ENCODE measurements at places on chromosomes 12 and 14.

- DNase-seq: no peak
These were observed 142.8 kb upstream of the TMCC3 start for GRCh38 chr12:94793191-94793595.

- no peak for DNase-seq
These were observed 526 bp downstream of the MLXIP start for GRCh38 chr12:122079033-122079531.

DNA sequence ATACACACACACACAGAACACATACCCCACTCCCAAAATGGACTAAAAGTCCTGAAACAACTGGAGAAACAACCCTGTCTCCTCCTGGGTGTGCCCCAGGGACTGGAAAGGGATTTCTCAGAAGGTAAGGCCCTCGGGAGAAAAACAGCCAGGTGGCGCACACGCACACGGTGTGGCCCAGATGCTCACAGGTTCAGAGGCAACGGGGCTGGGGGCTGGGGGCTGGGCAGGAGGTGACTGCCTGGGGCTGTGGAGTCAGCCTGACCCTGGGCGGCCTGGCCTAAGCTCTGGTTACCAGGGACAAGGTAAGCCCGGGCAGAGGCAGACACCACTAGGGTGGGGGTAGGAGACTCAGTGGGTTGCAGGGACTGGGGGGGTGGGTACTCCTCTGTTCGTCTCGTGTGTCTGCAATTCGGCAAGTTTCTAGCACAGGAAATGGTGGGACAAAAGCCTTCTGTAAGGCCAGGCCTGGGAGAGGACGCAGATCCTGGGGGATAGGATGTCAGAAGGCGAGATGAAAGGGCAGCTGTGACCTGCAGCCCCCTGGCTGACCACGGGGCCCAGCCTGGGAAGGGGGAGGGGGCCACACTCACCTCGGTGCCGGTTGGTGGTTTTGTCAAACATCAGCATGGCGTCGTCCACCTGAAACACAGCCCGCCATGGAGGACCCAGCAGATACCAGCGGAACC is 10.4 kb downstream of the MSI1 start:
- DNase-seq: no peak

GRCh38 chr14:99175331-99176155 is 96.5 kb downstream of the BCL11B start:
- no peak for DNase-seq

GRCh38 chr12:118376089-118377020 is at the start of gene SUDS3:
Gene SUDS3, plus strand, starts transcription at chr12:118376555. Its CDS starts 137 bp downstream, at chr12:118376692.
- DNase-seq: no peak

DNA sequence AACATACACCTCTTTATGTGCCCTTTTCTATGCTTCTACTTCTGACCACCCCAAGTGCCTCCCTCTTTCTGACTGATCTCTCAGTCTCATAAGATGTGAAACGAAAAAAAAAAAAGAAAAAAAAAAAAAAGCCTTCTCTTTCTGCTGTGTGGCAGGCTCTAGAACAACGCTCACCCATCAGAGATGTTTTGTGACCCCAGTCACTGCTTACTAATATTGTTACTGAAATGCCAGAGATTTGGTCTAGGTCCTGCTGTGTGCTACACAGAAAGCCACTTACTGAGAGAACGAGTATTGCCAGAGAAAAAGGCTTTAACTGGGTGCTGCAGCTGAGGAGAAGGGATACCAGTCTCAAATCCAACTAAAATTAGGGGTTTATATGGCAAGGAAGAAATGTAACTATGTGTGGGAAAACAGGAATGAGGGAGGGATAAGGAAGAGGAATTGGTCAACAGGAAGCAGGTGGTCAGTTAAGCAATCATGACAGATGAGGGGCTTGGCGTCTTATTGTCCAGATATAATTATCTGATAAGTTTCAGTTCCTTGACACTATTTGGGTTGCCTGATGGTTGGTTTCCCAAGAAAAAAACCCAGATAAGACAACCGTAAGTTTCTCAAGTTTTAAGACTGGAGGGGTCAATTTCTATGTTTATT is 149.0 kb downstream of the NAV3 start:
- no peak for DNase-seq

Measured in BJ (cell line).